CD4-positive, alpha-beta T cell treated with Interferon alpha-2 for 1 hour (primary cell): ENCODE measurements at places on chromosomes 3 and 15.

DNA sequence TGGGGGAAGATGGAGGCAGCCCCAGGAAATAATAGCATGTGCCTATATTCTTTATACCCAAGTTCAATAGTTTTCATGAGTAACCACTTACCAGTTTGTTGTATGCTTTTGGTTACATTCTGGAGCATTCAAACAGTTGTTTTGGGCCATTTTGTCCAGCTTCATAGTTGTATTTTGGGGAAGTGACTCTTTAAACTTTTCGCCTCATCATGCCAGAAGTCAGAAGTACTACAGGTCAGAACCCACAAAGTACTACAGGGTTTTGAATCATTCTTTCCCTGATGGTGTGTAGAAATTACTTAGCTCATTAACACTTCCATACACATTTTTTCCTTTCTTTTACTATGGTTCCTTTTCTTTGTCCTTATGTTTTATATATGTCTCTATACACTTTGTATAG, 210.6 kb downstream of the ARPP21 start:
- DNase-seq, result no peak

GRCh38 chr3:110093411-110093810, 756.1 kb upstream of the DPPA4 start:
- DNase-seq, result no peak

DNA sequence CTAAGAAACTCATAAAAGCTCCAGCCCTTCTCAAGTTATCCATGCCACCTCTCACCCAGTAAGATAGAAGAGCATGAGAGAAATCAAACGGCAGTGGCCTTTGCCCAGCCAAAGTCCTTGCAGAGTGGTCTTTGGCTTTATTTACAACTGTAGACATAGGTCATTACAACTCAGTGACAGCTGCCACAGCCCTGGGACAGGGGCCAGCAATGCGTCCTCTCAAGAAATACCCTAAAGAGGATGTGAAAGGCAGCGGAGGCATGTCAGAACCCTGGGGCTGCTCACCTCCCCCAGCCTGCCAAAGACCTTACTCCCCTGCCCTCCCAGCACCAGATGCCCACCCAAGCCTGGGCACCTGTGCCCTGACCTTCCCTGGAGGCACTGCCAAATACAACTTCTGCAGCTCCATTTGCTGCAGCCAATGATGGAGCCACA, 6.3 kb downstream of the ACAA1 start:
- no peak for DNase-seq

- DNase-seq, result no peak
These were observed 435.4 kb downstream of the MFSD1 start for GRCh38 chr3:159237226-159237625.

DNA sequence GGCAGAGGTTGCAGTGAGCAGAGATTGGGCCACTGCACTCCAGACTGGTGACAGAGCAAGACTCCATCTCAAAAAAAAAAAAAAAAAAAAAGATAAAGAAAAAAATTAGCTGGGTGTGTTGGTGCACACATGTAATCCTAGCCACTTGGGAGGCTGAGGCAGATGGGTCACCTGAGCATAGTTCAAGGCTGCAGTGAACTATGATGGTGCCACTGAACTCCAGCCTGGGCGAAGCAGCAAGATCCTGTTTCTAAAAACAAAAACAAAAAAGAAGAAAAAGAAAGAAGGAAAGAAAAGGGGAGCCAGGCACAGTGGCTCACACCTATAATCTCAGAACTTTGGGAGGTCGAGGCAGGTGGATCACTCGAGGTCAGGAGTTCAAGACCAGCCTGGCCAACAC, 32.9 kb downstream of the PIK3CB start:
- no peak for DNase-seq

- DNase-seq, result no peak
These were observed 688.1 kb downstream of the EPHA3 start for GRCh38 chr3:89795506-89795905.

GRCh38 chr3:80978216-80978969, 783.1 kb downstream of the GBE1 start:
- DNase-seq, result no peak

DNA sequence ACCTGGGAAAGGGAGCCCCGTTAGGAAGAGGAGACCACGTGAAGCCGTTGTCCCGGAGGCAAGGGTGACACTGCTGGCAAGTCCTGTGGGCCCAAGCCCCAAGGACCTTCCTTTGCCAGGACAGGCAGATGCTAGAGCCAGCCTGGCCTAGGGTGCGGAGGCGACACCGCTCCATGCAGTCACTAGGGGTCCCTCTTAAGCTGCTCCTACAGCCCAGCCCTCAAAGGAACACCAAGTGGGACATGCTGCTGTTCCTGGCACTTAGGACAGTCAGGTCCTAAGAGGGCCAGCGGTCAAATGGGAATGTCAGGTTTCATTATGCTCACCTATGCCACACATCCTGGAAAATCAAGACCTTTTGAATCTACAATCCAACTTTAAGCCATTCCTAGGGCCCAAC, 59.7 kb downstream of the RPN1 start:
- DNase-seq, result no peak

- DNase-seq, result no peak
These were observed 27.8 kb downstream of the SHQ1 start for GRCh38 chr3:72820415-72820814.

GRCh38 chr15:91268510-91268909, 168.5 kb downstream of the SV2B start:
- no peak for DNase-seq

GRCh38 chr3:50008931-50009330, 69.0 kb downstream of the RBM6 start:
- DNase-seq, result no peak

- DNase-seq, result no peak
These were observed 160.1 kb downstream of the ARRDC4 start for GRCh38 chr15:98120561-98120960.

GRCh38 chr3:196740481-196741248, 1.0 kb downstream of the PAK2 start:
- peak; percentile 25 for DNase-seq

DNA sequence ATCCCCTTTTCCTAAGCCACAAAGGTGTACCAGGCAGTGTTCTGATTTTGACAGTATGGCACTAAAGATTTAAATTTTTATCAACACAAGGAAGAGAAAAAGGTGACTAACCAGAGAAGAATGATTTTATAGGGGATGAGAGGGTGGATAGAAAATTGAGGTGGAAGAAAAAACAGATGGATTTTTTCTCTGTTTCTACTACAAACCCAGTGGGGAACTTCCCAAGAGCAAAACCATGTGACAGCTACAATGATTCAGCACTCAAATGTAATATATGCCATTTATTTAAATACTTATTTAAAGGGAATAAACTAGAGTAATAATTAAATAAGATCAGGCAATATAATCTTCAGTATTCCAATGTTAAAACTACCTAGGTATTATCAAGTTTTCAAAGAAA, 11.1 kb downstream of the DCUN1D1 start:
- DNase-seq, result no peak

- DNase-seq, result no peak
These were observed 570.6 kb upstream of the UBE2E2 start for GRCh38 chr3:22632536-22632935.

DNA sequence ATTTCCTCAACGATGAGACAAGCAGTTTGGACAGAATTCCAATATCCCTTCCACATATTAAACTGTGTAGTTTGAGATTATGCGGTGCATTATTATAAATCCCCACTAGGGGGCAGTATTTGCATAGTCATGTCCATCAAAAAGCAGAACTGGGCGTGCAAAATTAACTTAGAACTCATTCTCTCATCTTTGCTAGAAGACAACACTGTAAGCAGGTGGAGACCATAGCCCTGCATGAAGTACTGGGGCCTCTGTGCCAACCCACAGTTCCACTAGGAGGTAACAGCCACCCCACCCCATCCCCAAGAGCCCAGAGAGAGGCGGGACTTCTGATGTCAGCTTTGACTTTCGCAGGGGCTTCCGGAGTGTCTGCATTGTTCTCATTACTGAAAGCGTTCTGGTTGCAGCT, 106.6 kb upstream of the TMC3 start:
- no peak for DNase-seq

DNA sequence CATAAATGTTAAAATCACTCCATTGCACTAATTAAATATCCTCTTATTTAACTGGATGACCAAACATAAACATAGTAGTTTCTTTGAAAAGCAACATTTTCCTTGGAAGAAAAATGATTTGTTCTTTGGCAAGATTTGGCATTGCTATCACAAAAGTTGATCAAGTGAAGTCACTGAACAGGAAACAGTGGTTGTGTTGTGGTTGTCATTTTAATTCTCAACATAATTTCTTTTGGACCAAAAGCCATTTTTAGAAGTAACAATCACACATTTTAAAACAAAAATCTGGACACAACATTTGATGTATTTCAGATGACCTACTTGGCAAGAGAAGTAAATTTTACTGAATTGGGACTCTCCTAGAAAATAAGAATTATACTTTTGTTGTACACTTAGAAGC, 872.3 kb downstream of the ROBO1 start:
- no peak for DNase-seq

DNA sequence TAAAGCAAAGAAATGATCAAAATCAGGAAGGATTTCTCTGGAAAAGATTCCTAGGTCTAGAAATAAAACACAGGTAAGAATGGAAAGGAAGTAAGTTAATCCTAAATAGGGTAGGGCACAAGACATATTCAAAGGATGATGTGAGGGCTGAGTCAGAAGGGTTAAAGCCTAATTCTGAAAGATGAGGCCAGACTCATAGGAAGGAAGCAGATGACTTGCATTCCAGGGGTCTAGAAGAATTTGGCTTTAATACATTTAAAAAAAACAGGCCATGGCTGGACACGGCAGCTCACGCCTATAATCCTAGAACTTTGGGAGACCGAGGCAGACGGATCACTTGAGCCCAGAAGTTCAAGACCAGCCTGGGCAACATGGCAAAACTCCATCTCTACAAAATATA, 3.2 kb downstream of the SSR3 start:
- no peak for DNase-seq

- no peak for DNase-seq
These were observed 54.4 kb upstream of the HEG1 start for GRCh38 chr3:125110016-125110875.

DNA sequence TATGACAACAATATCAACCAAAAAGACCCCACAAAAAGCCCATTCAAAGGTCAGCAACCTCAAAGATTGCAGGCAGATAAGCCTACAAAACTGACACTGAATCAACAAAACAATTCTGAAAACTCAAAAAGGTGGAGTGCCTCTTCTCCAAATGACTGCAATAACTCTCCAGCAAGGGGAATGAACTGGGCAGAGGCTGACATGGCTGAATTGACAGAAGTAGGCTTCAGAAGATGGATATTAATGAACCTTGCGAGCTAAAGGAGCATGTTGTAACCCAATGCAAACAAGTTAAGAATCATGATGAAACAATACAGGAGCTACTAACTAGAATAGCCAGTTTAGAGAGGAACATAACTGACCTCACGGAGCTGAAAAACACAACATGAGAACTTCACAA, 20.4 kb upstream of the SLC25A38 start:
- DNase-seq, result no peak

GRCh38 chr15:98858610-98859023, 149.0 kb downstream of the PGPEP1L start:
- no peak for DNase-seq

DNA sequence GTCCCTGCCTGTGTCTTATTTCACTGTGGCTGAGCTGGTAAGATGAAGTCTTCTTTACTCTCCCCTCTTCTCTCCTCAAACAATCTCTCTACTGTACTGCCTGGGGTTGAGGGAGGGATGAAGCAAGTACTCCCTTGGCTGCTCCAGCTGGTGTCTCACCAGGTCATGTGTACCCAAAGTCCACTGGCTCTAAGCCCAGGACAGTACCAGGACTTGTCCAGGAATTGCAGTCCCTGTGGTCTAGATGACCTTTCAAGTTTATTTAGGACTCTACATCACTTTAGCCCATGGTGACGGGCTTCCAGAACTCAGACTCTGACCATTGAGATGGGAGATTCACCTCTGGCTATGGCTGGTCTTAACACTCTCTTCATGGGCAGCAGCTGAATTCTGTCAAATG, 17.5 kb upstream of the SLC27A2 start:
- no peak for DNase-seq

GRCh38 chr3:46835491-46835890, 27.8 kb downstream of the MYL3 start:
- DNase-seq, result no peak

DNA sequence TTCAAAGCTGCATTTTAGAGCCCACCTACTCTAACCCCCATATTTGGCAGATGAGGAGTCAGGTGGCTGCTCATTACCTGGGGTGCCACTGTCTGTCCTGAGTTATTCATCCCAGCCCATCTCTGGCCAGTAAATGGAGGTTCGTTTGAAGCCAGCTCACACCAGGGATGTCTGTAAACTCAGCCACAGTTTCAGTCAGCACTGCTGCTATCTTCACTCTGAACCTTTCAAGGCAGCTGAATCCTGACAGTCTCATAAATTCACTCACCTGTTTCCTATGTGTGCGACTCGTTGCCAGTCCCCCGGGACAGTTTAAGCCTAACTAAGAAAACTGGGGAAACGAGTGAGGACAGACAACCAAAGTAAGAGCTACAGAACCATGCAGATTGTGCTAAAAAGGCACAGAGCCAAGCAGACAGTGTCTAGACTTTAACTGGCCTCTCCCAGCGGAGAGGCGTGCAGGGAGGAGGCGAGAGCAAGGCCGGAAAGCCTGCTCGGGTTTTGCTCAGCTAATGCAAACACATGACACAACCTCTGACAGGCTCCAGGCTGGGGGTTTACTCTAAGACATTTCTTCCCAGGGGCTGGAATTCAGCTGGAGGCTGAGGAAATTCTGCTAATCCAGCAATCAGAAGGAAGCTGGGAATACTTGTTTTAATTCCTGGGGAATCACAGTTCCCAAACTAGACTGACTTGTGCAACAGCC, 12.0 kb downstream of the FSTL1 start:
- no peak for DNase-seq

GRCh38 chr3:62373215-62373614, at the start of gene FEZF2:
Gene FEZF2 (minus strand): TSS chr3:62373550. CDS start chr3:62372868, 682 bp downstream.
- no peak for DNase-seq

GRCh38 chr3:69428657-69429255, 42.9 kb upstream of the FRMD4B start:
- DNase-seq, result no peak

DNA sequence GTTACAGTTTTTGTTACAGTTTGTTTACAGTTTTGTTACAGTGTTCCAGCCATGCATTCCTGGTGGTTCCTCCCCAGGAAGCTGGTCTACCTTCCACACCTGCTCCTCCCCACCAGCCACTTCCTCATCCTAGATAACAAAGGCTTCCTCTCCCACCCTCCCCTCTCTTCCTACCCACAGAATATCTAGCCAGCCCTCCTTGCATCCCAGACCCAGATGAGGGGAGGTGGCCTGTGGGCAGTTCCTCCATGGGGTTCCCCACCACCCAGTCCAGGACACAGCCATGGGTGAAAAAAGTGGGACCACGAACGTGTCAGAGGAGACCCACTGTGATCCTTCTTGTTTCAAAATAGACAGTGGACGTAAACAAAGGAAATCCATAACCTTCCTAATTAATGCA, 122.8 kb upstream of the ABHD17C start:
- DNase-seq, result no peak
